Muscle of arm (tissue), 14 donors: ENCODE measurements at places on chromosomes 4 and X.
A peak's percentile ranks its signal among the peaks of the same experiment; 100 is the strongest.

DNA sequence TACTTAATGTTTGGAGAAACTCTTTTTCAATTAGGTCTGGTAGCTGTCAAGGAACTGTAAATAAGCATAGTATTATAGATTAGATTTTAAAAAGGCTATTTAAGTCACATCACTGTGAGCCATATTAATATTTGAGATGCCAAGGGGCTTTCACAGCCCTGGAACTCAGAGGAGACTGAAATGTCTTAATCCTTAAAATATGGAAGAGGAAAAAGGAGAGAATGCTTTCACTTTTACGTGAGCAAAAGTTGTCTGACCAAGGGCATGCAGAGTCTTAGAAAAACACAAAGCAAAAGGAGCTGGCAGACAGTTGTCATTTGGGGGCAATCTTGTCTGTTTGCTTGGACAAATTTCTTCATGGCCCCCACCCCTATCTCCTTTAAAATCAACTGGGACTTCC, 253.2 kb upstream of the IGFBP7 start:
- no peak for DNase-seq

DNA sequence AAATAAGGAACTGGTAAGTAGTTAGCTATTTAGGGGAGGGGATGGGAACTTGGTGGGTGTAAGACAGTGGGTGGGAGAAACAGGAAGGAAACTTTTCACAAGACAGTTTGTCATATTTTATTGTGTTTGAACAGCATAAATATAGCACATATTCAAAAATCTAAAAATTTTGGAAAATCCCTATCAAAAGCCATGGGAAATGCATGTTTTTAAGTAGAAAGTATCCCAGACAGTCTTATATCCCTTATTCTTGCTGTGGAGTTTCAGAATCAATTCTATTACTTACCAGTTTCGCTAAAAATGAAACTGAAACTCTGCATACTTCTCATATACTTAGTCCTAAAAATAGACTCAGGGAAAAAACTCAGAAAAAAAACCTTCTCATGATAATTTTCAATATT, 22.3 kb upstream of the RASGEF1B start:
- DNase-seq: no peak

DNA sequence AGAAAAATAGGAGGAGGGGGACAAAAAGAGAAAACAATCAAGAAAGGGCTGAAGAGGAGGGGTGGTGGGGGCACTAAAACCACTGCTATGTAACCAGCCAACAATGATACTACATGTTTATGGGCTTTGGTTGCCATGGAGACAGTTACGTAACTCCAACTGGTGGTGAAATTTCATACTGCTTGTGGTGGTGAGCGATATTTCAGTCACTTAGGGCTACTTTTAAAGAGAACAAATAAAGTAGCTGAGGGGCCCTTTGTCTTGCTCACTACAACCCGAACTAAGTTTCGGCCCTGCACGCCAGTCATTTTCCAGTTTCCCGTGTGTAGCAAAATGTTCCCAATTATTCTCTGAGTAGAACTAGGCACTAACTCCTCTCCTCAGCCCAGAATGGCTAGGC, 275.2 kb upstream of the EDA2R start:
- DNase-seq: peak; percentile 0

DNA sequence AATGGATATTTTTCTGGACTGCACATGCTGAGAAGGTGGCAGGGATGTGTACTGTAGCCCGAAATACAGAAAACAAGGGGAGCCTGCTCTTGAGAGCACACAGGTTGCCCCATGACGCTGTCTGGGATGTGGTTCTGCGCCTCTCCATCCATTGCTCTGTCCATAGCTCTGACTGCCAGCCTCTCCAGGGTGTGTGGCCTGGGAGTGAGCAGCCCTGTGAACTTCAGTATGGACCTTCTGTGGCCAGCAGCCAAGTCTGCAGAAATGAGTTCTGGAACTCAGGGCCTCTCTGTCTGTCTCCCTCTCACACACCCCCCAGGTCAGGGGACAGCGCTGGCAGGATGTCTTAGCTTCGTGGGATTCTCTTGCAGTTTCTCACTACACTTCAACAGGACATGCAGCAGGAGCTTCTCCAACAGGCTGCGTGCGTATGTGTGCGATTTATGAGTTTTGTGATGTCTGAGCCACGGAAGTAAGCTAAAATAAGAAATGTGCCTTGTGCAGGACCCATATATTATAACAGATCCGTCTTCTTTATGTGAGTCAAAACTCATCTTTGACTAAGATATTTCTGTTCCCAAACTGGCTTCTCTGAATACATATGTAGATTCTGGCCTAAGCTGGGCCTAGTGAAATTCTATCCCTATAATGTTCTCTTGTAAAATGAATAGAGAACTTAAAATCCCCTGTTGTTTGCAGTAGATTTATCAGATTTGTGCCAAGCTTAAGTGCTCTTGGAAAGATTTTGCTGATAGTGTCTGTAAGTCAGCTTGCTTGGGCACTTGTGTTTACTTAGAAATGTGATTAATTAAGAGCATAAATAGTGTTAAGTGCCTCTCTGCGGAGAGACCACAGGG, 40.0 kb downstream of the PROM1 start:
- no peak for DNase-seq

DNA sequence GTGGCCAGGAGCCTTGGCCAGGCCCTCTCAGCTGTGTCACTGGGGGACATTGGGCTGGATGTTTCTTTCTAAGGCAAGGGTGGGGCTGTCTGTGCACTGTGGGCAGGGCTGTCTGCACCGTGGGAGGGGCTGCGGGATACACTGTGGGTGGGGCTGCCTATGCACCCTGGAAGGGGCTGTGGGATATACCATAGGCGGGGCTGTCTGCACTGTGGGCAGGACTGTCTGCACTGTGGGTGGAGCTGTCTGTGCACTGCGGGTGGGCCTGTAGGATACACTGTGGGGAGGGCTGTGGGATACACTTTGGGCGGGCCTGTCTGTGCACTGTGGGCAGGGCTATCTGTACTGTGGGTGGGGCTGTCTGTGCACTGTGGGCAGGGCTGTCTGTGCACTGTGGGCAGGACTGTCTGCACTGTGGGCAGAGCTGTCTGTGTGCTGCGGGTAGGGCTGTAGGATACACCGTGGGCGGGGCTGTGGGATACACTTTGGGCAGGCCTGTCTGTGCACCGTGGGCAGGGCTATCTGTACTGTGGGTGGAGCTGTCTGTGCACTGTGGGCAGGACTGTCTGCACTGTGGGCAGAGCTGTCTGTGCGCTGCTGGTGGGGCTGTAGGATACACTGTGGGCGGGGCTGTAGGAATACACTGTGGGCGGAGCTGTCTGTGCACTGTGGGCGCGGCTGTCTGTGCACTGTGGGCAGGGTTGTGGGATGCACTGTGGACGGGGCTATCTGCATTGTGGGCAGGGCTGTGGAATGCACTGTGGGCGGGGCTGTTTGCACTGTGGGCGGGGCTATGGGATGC, 31.1 kb downstream of the ACOX3 start:
- DNase-seq: peak; percentile 71

GRCh38 chr4:142383800-142384470, 462.2 kb downstream of the INPP4B start:
- DNase-seq: no peak
